GM23338 (cell line): ENCODE measurements at places on chromosomes 3 and 15. TPM values are rescaled to one million over a fixed set of nuclear protein-coding genes. Genes with fewer than 3 reads are reported as not detected.
A peak's percentile ranks its signal among the peaks of the same experiment; 100 is the strongest.

DNA sequence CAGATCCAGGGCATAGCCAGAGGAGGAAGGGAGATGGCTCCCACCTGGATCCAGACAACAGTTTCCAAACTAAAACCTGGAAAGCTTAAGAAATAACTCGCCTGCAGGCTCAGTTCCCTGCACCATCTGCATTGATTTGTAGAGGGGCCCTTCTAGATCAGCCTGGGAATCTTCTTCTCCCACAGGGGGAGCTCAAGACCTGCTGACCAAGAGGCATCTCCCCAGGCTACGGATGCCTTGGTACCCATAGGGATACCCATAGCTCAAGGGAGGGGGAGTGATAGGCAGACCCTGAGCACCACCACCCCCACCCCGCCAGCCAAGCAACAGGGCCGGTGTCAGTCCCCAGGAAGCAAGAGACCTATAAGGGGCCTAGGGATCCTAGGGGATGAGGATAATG lies 28.0 kb upstream of the DCLK3 start:
- peak; percentile 86 for DNase-seq
- H3K36me3 ChIP-seq: no peaks in the 10 kb centered on the region
- no peaks in the 10 kb centered on the region for H3K27me3 ChIP-seq
- H3K27ac ChIP-seq: no peak overlapping the region
- H3K4me1 ChIP-seq: no peaks in the 10 kb centered on the region

- no peaks in the 10 kb centered on the region for H3K36me3 ChIP-seq
- H3K4me1 ChIP-seq: no peaks in the 10 kb centered on the region
- H3K27ac ChIP-seq: no peak overlapping the region
- no peak overlapping the region for H3K4me3 ChIP-seq
- no peak for DNase-seq
Observed at GRCh38 chr3:86723433-86723832, 267.5 kb downstream of the VGLL3 start.

- peaks cover 14% of the 10 kb centered on the region for H3K36me3 ChIP-seq
- no peak overlapping the region for H3K4me3 ChIP-seq
- no peak for DNase-seq
- no peak overlapping the region for H3K27ac ChIP-seq
- no peaks in the 10 kb centered on the region for H3K27me3 ChIP-seq
Observed at GRCh38 chr15:67680641-67681040, 138.1 kb downstream of the MAP2K5 start.

DNA sequence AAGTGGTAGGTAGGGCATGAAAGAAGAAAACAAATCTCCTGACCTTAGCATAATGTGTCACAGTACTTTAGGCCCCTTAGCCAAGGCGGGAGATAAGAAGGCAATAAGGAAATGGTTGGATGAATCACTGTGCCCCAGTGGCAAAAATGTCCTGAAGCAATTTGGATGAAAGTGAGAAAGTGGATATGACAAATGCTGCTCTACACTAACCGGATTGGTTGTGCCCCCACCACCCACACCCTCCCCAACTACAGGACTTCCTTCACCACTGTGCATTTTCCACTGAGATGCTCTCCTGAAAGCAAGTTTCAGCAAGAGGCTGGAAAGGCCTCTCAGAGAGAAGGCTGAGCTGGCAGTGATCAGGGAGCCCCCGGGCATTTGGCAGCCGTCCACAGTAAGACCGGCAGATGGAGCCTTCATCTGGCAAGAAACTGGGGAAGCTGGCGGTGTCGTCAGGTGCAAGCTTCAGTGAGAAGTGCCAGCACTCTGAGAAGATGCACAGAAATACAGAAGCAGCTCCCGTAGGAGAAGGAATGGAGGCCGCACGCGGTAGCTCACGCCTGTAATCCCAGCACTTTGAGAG lies 63.8 kb downstream of the ATP1B3 start:
- H3K36me3 ChIP-seq: no peaks in the 10 kb centered on the region
- H3K27me3 ChIP-seq: no peaks in the 10 kb centered on the region
- no peaks in the 10 kb centered on the region; the same call in 1 of the 2 replicates for H3K4me1 ChIP-seq
- H3K4me3 ChIP-seq: no peak overlapping the region
- DNase-seq: peak; percentile 37

DNA sequence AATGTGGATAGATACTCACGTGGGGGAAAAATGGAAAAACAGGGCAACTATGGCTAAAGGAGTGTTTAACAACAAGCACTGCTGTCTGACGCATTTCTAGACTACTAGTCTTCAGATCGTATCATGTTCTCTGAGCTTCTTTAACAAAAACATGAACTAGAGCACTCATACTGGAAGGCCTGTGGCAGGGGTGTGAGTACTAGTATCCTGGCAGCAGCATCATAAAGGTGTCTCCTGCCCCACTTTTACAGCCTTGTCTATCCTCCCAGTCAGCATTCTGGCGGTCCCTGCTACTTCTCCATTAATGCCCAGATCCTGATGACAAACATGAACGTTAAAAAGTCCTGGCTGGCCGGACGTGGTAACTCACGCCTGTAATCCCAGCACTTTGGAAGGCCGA lies 4.0 kb downstream of the FMN1 start:
- H3K36me3 ChIP-seq: no peaks in the 10 kb centered on the region
- H3K4me1 ChIP-seq: peaks cover 8% of the 10 kb centered on the region
- H3K4me3 ChIP-seq: no peak overlapping the region

Gene LARP6
- total RNA-seq: 19.7 and 22.4 TPM in 2 replicates

DNA sequence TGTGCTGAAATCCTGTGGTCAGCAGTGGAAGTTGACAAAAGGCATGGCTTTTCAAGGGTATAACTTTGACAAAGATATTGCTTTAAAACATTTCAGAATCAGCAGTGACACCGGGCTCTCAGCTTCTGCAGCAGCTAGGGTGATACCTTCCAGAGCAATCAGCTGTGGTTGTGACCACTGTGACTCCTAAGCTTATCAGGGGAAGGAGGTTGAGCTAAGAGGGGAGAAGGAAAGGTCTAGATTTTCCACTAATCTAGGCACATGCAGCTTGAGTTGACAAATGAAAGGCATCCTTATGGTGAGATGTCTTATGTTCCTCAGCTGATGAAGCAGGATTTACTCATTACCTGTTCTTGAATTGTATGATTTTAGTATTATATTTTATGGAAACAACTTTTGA lies 16.3 kb upstream of the LRRFIP2 start:
- no peaks in the 10 kb centered on the region for H3K36me3 ChIP-seq
- H3K4me3 ChIP-seq: no peak overlapping the region
- no peak for DNase-seq
- no peaks in the 10 kb centered on the region for H3K27me3 ChIP-seq
- H3K4me1 ChIP-seq: no peaks in the 10 kb centered on the region
- no peak overlapping the region for H3K27ac ChIP-seq

Gene CHRNA5
- 19.6 and 26.2 TPM in 2 replicates for total RNA-seq

GRCh38 chr3:87088430-87088992 lies 97.6 kb upstream of the VGLL3 start:
- H3K27me3 ChIP-seq: no peaks in the 10 kb centered on the region
- peak overlapping the region; percentile 59 for H3K4me3 ChIP-seq
- no peaks in the 10 kb centered on the region for H3K36me3 ChIP-seq

- H3K4me1 ChIP-seq: no peaks in the 10 kb centered on the region
- no peaks in the 10 kb centered on the region for H3K36me3 ChIP-seq
- no peaks in the 10 kb centered on the region for H3K27me3 ChIP-seq
- no peak overlapping the region for H3K27ac ChIP-seq
- no peak for DNase-seq
Observed at GRCh38 chr3:5013021-5013906, 34.0 kb downstream of the BHLHE40 start.

Gene STRIT1
- total RNA-seq: 1.6 TPM in 1 of 2 replicates, not detected in the other

DNA sequence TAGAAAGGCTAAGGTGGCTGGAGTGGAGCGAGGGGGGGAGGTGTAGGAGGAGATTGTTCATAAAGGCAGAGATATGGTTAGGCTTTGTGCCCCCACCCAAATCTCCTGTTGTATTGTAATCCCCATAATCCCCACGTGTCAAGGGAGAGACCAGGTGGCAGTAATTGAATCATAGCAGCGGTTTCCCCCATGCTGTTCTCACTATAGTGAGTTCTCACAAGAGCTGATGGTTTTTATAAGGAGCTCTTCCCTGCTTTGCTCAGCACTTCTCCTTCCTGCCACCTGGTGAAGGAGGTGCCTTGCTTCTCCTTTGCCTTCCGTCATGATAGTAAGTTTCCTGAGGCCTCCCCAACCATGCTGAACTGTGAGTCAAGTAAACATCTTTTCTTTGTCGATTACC lies 64.7 kb upstream of the CFAP161 start:
- no peak overlapping the region for H3K27ac ChIP-seq
- no peaks in the 10 kb centered on the region for H3K4me1 ChIP-seq
- no peaks in the 10 kb centered on the region for H3K36me3 ChIP-seq
- no peak for DNase-seq

- peak; percentile 53 for DNase-seq
- H3K27me3 ChIP-seq: no peaks in the 10 kb centered on the region
- no peaks in the 10 kb centered on the region for H3K36me3 ChIP-seq
- no peak within 1 kb of the TSS for H3K27ac ChIP-seq
- H3K4me1 ChIP-seq: no peaks in the 10 kb centered on the region; the same call in 1 of the 2 replicates
- no peak within 1 kb of the TSS for H3K4me3 ChIP-seq
Observed at GRCh38 chr15:86079508-86080266, at the start of gene AGBL1. AGBL1 (plus strand) TSS chr15:86079871.

Gene ARRDC4
- total RNA-seq: 6.2 and 6.9 TPM in 2 replicates

DNA sequence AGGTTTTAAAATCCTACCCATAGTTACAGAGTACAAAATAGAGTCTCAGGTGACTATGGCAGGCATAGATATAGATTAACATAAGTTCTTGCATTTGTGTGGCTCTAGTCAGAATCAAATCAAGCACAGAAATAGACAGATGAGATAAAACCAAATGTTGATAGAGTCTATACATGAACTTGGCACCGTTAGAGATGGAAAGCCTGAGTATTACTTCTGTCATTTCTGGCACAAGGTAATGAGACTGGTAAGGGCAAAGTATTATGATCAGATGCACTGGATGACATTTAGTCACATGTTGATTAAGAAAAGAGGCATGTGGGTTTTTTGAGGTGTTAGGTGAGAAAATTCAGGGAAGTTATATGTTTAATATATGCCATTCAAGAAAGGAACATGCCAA lies 219.7 kb downstream of the MBNL1 start:
- DNase-seq: no peak
- no peaks in the 10 kb centered on the region for H3K4me1 ChIP-seq
- H3K27ac ChIP-seq: no peak overlapping the region
- H3K36me3 ChIP-seq: no peaks in the 10 kb centered on the region
- H3K27me3 ChIP-seq: no peaks in the 10 kb centered on the region

Gene PRR20G
- total RNA-seq: not detected in 2 replicates

GRCh38 chr15:82537351-82537908 lies 2.8 kb downstream of the RPS17 start:
- H3K27ac ChIP-seq: peak overlapping the region; percentile 93
- DNase-seq: no peak
- peak overlapping the region; percentile 100 for H3K4me3 ChIP-seq
- peaks cover 19% of the 10 kb centered on the region for H3K4me1 ChIP-seq

Gene CFAP100
- 0.07 TPM in 1 of 2 replicates, not detected in the other for total RNA-seq

- H3K27me3 ChIP-seq: no peaks in the 10 kb centered on the region
- H3K36me3 ChIP-seq: no peaks in the 10 kb centered on the region; the same call in 1 of the 2 replicates
- H3K4me3 ChIP-seq: no peak overlapping the region
- H3K4me1 ChIP-seq: no peaks in the 10 kb centered on the region
- no peak overlapping the region for H3K27ac ChIP-seq
Observed at GRCh38 chr15:29631076-29632070, 190.9 kb downstream of the TJP1 start.

Gene NR2F2
- total RNA-seq: not detected in 2 replicates

Gene MUC4
- 1.3 and 1.6 TPM in 2 replicates for total RNA-seq

Gene PIERCE2
- total RNA-seq: 3.8 TPM in 1 of 2 replicates, not detected in the other

GRCh38 chr3:139222100-139222657 lies 121.6 kb upstream of the MRPS22 start:
- no peaks in the 10 kb centered on the region for H3K4me1 ChIP-seq
- DNase-seq: no peak
- no peaks in the 10 kb centered on the region for H3K36me3 ChIP-seq
- no peaks in the 10 kb centered on the region for H3K27me3 ChIP-seq

GRCh38 chr15:39315206-39315850 lies 265.6 kb upstream of the THBS1 start:
- no peaks in the 10 kb centered on the region for H3K36me3 ChIP-seq
- no peaks in the 10 kb centered on the region for H3K27me3 ChIP-seq
- DNase-seq: no peak
- H3K4me1 ChIP-seq: no peaks in the 10 kb centered on the region
- H3K4me3 ChIP-seq: no peak overlapping the region

Gene SLC28A2
- total RNA-seq: not detected in 2 replicates

Gene SLTM
- total RNA-seq: 165 and 210 TPM in 2 replicates

DNA sequence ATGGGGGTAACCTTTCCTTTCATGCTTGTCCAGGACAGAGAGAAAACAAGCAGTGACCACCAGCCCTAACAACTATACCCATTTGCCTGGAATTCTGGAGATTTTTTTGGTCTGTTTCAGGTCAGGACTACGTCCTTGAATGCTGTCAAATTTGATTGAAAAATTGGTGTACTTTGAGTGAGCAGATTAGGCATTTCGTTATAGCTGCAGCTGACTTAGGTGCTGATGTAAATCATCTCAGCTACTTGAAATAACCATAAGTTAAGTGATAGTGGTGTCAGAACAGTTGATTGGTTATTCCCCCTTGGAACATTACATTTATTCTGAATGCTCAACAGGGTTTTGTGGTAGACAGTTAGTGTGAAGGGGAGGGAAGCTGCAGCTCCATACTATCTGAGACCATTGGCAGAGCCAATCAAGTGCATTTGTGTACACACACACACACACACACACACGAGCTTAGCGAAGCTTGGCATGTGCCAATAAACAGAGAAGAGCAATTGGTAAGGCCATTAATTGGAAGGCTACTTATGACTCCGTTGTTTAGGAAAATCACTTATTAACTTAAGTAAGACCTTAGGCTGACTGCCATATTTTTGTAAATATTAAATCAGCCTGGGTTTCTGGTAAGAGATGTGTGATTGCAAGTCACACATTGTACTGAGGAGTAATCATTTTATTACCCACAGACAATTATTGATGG lies 447.8 kb downstream of the MFSD1 start:
- no peaks in the 10 kb centered on the region for H3K4me1 ChIP-seq
- H3K36me3 ChIP-seq: no peaks in the 10 kb centered on the region
- H3K27me3 ChIP-seq: no peaks in the 10 kb centered on the region
- no peak overlapping the region for H3K4me3 ChIP-seq
- no peak for DNase-seq

Gene GCNT3
- not detected in 2 replicates for total RNA-seq

Gene PLSCR5
- total RNA-seq: not detected in 2 replicates

GRCh38 chr3:46734773-46735172 lies 17.1 kb upstream of the PRSS50 start:
- no peaks in the 10 kb centered on the region for H3K4me1 ChIP-seq
- H3K36me3 ChIP-seq: no peaks in the 10 kb centered on the region

Gene ALDH1A3
- 19.8 and 27.9 TPM in 2 replicates for total RNA-seq

GRCh38 chr3:70201975-70202374 lies 110.5 kb downstream of the MDFIC2 start:
- no peak for DNase-seq
- H3K27me3 ChIP-seq: no peaks in the 10 kb centered on the region
- H3K27ac ChIP-seq: no peak overlapping the region
- H3K4me1 ChIP-seq: no peaks in the 10 kb centered on the region
- H3K36me3 ChIP-seq: no peaks in the 10 kb centered on the region

GRCh38 chr15:67850994-67851571 lies 11.2 kb upstream of the RNU6-1 start:
- H3K27me3 ChIP-seq: no peaks in the 10 kb centered on the region
- H3K4me3 ChIP-seq: no peak overlapping the region
- peaks cover 3% of the 10 kb centered on the region; the same call in 1 of the 2 replicates for H3K36me3 ChIP-seq
- H3K27ac ChIP-seq: no peak overlapping the region
